ENCODE measurements at places on chromosomes 7 and 10.

DNA sequence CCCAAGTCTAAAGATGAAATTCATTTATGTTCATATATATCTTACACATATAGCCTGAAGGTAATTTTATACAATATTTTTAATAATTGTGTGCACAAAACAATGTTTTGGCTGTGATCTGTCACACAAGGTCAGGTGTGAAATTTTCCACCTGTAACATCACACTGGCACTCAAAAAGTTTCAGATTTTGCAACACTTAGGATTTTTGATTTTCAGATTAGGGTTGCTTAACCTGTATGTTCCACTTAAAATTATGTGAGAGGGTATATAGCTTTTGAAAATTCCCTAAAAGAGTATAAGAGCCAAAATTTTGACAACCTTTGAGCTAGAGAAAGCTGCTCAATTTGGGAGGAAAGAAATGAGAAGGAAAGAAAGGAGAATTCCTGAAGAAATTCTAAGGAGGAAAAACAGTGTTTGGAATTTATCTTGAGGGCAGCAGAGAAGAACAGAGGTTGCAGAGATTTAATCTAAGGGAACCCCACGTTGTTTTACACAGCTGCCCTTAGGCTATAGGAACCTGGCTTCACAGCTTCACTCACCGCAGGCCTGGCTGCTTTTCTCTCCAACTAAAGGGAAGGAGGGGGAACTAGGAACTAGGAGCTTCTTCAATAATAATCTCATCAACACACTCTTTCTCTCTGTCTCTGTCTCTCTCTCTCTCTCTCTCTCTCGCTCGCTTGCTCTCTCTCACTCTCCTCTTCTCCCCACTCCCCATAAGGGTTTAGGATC lies 8.5 kb downstream of the VOPP1 start:
- no peak for DNase-seq

DNA sequence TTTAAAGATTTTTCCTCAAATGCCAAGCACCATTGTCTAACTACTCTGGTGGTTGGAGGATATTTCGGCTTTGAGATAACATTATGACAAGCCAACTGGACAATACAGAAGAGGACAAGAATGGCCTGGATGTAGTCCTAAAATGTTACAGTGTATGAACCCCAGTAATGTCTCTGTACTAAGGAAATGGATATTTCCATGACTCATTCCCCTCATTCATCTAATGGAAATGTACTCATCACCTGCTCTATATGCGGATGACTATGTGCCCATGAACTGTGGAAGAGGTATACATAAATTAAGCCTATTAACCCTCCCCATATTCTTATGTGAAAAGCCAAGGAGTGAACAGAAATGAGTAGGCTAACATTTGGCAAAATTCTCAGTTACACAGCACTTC lies 207.9 kb downstream of the CACNA2D1 start:
- no peak for DNase-seq

DNA sequence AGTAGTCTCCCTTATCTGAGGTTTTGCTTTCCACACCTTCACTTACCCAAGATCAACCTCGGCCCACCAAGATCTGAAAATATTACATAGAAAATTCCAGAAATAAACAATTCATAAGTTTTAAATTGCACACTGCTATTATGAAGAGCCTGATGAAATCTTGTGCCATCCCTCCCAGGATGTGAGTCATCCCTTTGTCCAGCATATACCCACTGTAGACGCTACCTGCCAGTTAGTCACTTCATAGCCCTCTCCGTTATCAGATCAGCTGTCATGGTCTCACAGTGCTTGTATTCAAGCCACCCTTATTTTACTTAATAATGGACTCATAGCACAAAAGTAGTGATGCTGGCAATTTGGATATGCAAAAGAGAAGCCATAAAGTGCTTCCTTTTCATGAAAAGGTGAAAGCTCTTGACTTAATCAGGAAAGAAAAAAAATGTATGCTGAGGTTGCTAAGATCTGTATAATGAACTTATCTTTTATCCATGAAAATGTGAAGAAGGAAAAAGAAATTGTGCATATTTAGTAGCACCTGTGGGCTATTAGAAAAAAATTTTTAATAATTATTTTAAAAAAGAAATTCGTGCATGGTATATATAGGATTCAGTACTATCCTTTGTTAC lies 9.8 kb upstream of the MRPS16 start:
- no peak for DNase-seq

- DNase-seq: no peak
Observed at GRCh38 chr7:104275900-104276299, 52.5 kb upstream of the LHFPL3 start.

- no peak for DNase-seq
Observed at GRCh38 chr10:30986053-30986555, 45.6 kb downstream of the ZNF438 start.

DNA sequence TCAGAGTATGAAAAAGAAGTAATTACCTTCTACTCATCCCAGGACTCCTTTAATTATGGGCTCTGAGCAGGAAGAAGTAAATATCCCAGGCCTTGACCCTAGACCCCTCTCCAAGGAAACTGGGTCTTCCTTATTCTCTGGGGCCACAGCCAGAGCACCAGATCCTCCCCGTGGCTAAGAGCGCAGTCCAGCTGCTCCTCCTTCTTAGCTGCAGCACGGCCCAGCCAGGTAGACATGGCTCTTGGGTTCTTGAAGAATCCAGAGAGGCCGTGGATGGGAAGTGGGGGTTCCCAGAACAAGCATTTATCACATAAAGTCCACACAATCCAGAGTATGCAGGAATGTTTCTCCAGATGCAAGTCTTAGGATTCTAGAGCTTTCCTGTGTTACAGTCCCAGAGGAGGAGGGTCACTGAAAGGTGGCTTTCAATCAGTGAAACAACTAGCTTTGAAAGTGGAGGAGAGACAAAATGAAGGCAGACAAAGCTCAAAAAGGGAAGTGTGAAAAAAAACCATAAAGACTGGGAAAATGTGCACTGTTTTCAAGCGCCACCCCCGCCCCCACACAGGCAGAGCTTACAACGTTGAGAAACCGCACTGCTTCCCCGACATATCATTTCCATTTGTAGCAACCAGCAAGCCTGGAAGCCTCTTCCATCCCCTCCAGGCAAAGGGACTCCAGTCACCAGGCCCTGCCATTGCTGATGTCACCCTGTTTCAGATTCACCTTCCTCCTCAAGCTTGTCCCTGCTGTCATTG lies 396.5 kb upstream of the MKI67 start:
- DNase-seq: no peak

DNA sequence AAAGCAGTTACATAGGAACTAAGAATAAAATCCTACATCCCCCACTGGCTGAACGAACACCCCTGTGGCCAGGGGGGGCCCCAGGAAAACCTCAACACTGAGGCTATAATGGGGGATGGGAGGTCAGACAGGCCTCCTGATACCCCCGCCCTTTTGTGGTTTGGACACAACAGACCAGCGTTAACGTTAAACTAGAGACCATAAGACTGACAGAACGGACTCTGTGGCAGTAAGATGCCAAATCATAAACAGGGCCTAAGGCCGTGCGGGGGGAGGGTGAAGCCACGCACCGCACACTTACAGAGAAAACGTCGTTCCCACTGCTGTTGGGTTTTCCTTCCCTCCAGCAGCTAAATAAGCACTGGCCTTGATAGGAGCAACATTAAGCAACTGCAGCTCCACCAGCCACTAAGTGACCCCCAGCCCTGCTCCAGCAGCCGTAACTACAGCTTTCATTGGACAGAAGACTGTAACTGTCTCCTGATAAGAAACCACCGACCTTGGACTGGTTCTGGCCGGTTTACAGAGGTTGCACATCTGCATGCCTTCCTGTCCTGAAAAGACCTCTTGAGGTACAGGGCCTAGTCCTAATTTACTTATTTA lies 3.4 kb upstream of the PPP2R2D start:
- no peak for DNase-seq

DNA sequence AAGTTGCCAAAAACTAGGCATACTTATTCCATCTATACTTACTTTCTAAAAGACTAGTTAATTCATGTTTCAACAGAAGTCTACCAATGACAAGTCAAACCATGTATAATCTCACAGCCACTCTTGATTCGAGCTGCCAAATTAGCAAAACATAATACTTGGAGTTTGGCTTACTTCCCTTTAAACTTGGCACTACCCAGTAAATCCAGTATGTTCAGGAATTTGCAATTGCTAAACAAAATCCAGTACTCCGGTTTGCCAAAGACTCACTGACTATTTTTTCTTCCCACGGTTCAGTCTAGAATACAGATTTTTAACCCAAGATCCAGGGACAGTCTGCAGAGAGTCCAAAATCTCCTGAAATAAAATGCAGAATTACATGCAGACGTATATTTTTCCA lies 4.6 kb downstream of the OAT start:
- no peak for DNase-seq

DNA sequence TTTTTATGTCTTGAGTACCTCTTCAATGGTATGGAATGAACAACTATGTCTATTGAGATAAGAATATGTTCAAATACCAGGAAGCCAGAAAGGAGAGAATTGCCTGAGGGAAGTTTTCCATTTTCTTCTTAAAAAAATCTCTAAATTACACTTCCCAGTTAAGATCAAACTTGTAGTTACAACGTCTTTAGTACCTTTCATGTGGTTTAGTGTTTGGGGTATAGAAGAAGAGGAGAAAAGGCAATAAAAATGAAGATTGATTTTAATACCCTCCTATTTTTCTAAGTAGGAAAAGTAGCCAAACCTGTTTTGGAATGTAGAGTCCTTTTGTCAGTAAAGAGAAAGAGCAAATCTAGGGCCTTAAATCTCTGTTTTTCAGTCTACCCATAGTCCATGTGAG lies 470.0 kb upstream of the SEMA3A start:
- no peak for DNase-seq

DNA sequence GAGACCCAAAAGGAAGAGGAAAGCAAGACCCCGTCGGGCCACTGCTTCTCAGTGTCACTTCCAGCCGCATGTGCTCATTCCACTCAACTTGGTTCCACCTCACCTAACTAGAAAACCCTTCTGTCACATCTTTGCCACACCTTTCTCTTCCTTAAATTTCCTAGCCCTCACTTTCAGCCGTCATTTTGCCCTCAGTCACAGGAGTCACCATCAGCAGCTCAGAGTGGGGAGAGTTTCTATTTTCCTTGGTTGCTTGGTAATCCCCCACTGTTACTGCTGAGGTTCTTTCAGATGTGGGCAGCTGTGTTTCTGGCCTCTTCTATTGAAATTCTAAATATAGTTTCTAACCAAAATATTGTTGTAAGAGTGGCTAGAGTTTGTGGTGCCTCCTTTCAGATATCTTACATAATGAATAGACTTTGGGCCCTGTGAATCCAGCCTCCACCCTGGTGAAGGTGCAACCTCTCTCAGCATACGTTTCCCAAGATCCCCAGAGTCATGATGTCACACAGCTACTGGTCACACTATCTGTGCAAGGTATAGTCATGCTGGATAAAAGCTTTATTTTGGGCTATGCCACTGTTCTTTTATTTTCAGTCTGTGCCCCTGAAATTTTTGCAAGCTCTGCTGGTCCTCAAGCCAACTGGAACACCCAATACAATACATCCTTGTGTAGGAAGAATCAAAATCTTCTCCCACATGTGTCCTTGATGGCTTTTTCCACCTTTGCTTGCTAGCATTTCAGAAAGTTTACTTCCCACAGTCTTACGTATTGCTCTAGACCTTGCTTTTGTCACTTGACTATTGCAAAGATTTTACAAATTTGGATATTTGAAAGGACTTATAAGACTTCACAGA lies 9.2 kb downstream of the AGBL3 start:
- no peak for DNase-seq

GRCh38 chr7:64102656-64103400 lies 57.6 kb downstream of the ZNF727 start:
- no peak for DNase-seq

DNA sequence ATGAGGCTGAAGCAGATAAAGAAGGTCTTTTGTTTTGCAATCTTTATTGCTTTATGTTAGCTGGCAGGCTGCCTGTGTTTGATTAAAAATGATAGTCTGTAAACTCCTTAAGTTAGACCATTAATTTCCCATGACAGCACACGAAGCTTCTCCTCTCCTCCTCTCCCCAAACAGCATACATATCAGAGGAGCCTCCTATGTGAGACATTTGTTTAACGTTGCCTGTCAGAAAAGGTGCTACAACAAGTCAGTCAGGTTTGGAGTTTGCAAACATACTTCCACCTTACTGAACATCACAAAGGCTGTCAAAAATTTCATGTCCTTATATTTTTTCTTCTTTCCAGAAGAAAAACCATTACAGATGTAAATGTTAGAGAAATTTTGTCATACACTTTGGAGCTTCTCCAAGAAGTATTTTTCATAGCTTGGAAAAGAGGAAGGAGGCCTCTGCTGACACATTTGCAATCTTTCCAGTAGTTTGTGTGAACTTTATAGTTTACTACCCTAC lies 393.1 kb downstream of the EXOC4 start:
- no peak for DNase-seq

DNA sequence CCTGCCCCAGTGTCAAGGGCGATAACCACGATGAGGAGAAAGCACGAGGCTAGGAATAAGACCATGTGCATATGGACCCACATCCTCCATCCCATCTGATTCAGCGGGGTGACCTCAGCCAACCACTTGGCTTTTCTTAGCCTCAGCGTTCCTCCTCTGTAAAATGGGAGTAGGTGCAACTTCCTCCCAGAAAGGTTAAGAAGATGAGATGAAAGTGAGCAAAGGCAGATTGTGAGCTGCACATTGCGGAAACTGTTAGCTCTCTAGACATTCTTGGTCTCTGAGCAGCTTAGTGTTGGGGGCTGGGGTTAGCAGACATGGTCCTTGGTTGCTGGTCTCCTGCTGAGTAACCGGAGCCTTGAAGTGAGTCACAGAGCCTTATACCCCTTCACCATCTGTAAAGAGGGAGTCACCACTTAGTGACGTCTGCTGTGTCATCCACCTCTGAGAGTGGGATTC lies 497.3 kb upstream of the GALNT17 start:
- DNase-seq: no peak

DNA sequence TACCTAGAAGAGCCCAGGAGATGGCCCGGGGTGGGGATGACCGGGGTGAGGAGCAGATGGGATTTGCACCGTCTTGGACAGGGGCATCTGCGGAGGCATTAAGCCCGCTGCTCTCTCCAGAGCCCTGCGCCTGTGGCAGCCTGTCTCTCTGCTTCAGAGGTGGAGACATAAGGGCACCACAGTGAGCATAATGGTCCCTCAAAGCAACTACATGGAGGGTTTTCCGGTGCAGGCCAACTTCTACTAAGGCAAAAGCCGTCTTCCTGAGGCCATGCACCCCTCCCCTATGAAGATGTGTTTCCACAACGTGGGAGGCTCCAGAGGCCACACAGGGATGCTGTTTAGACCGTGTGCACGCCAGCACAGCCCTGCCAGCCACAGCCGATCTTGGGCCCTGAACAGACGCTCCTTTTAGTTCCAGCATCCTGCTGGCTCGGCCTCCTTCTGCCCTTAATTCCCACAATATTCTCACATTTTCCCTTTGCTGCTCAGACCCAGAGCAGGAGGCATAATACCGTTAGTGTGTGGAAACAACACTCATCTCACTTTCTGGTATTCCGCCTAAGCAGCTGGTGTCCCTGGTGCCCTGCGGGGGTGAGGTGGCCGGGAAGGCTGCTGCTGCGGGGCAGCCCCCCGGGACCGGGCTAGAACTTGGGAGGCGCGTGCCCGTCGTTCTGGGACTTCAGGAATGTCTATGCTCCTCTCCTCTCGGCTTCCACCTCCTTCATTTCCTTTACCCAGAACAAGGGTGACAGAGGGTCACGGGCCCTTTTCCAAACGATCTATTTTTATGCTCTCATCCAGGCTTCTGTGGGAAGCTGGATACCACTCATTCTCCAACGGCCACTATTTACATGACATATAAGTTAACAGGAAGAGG lies 266.9 kb downstream of the TNS3 start:
- DNase-seq: no peak

GRCh38 chr7:86644282-86645224 lies 844 bp downstream of the GRM3 start:
- no peak for DNase-seq

- no peak for DNase-seq
Observed at GRCh38 chr7:372546-372931, 82.6 kb downstream of the FOXL3 start.

GRCh38 chr7:64498270-64498669 lies 64.6 kb downstream of the ZNF680 start:
- DNase-seq: no peak
